ENCODE measurements at places on chromosomes 6 and 20.

DNA sequence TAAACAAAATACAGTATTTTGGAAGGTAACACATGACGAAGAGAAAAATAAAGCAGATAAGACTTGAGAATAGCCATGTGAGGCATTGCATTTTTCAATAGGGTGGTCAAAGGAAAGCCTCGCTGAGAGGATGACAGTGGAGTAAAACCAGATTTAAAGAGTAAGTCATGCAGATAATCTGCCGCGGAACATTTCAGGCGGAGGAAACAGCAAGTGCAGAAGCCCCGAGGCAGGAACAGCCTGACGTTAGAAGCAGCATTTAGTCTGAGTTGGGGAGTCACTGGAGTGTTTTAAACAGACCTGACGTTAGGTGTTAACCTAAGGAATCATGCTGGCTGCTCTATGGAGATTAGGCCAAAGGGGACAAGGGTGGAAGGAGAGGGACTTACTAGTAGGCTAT lies 65.0 kb upstream of the VSTM2L start:
- DNase-seq: no peak

- no peak for DNase-seq
Observed at GRCh38 chr6:140401761-140402160, 1027.3 kb upstream of the CITED2 start.

DNA sequence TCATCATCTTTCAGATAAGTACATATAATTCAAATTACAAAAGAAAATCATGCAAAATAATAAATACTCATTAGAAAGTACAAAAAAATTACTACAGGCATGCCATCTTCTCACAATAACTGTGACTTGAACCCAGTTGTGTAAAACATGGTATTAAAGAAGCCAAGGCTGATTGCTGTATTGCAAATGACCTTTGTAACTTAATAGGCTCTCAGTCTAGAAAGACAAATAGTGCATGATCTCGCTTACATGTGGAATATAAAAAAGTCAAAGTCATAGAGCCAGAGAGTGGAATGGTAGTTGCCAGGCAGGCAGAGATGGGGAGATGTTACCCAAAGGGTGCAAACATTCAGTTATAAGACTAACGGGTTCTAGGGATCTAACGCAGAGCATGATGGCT lies 626.1 kb downstream of the COL12A1 start:
- DNase-seq: no peak

DNA sequence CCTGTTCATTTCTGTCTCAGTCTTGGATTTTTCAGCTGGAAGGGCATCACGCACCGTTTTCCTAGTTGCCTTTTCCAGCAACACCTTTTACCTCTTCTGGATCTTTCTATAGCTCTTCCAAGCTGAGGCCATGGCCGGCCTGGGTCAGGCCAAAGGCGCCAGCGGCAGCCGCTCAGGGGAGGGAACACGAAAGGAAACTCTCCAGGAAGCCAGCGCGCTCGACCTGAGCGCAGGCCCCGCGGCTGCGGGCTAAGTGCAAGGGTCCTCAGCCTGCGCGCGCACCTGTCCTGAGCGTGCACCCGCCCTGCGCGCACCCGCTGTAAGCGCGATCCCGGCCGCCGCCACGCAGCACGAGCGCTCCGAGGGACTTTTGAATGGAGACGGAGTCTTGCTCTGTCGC lies 43.8 kb upstream of the TMEM181 start:
- no peak for DNase-seq

- no peak for DNase-seq
Observed at GRCh38 chr20:59631751-59632540, 27.6 kb downstream of the PHACTR3 start.

GRCh38 chr6:97666889-97667288 lies 383.9 kb upstream of the MMS22L start:
- DNase-seq: no peak

DNA sequence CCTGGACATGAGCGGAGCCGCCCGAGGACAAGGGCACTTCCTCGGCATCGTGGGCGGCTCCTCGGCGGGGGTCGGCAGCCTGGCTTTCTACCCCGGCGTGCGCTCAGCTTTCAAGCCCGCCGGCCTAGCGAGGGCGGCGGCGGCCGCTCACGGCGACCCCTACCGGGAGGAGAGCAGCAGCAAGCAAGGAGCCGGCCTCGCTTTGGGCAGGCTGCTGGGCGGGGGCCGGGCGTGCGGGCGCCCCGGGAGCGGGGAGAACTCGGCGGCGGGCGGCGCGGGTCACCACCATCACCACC lies 6.7 kb downstream of the PRDM13 start:
- DNase-seq: no peak

- DNase-seq: no peak
Observed at GRCh38 chr20:34037121-34037520, 43.4 kb downstream of the RALY start.
